Naive thymus-derived CD4-positive, alpha-beta T cell (primary cell): ENCODE measurements at places on chromosomes 6 and 20. TPM values are rescaled to one million over a fixed set of nuclear protein-coding genes. Genes with fewer than 3 reads are reported as not detected.

The RBL1 gene
- 32.8 TPM for total RNA-seq

The SLC17A9 gene
- 3.5 TPM for total RNA-seq

The GMPR gene
- total RNA-seq: not detected

The LPIN3 gene
- total RNA-seq: 0.43 TPM

The ELOVL2 gene
- total RNA-seq: not detected

The HEY2 gene
- 0.34 TPM for total RNA-seq

The HRH3 gene
- not detected in 2 replicates for total RNA-seq

The OR2H1 gene
- total RNA-seq: not detected in 2 replicates

The CDK5RAP1 gene
- total RNA-seq: 48.1 TPM

The WFDC5 gene
- total RNA-seq: not detected

The RNF114 gene
- total RNA-seq: 113 TPM

The C4A gene
- total RNA-seq: 8.6 TPM

The RIPOR3 gene
- 0.32 TPM for total RNA-seq

The RAET1G gene
- total RNA-seq: not detected

The TRAPPC3L gene
- total RNA-seq: not detected

The POM121L2 gene
- not detected for total RNA-seq

The CPXM1 gene
- total RNA-seq: 0.15 and 0.29 TPM in 2 replicates

The SIRPD gene
- 0.16 TPM for total RNA-seq

The SOX4 gene
- total RNA-seq: 0.73 and 0.97 TPM in 2 replicates

The COX4I2 gene
- total RNA-seq: not detected

The FERMT1 gene
- not detected for total RNA-seq

The BHLHE23 gene
- not detected for total RNA-seq

The TBC1D32 gene
- 14.2 and 15.8 TPM in 2 replicates for total RNA-seq

The PRDM13 gene
- not detected for total RNA-seq

The ACSS2 gene
- 51.7 and 59.3 TPM in 2 replicates for total RNA-seq

The AGER gene
- total RNA-seq: 38.0 TPM

The HMGA1 gene
- 102 TPM for total RNA-seq

The CST2 gene
- not detected for total RNA-seq

The PSORS1C1 gene
- not detected in 2 replicates for total RNA-seq

The MUC21 gene
- total RNA-seq: not detected in 2 replicates

The BPIFA1 gene
- not detected for total RNA-seq

The IPCEF1 gene
- total RNA-seq: 64.9 TPM

The PDE10A gene
- total RNA-seq: not detected

The LY86 gene
- total RNA-seq: 4.5 TPM

The ANGPT4 gene
- total RNA-seq: not detected

The HTR1E gene
- total RNA-seq: not detected

The POPDC3 gene
- not detected for total RNA-seq

The ACTL10 gene
- total RNA-seq: 4.9 TPM

The TLDC2 gene
- not detected in 2 replicates for total RNA-seq

The C6orf52 gene
- total RNA-seq: not detected

The AP5S1 gene
- 7.9 TPM for total RNA-seq

The SLC22A23 gene
- 20.0 TPM for total RNA-seq

The PRKN gene
- 6.1 TPM for total RNA-seq

The PGC gene
- not detected for total RNA-seq

The MATN4 gene
- not detected for total RNA-seq

The PSMB8 gene
- 114 TPM for total RNA-seq

The EBF4 gene
- total RNA-seq: 7.7 TPM
